ENCODE measurements at places on chromosomes 7 and 10.
A peak's percentile ranks its signal among the peaks of the same experiment; 100 is the strongest.

- DNase-seq: no peak
These were observed 194.8 kb downstream of the ABCA13 start for GRCh38 chr7:48366096-48366495.

DNA sequence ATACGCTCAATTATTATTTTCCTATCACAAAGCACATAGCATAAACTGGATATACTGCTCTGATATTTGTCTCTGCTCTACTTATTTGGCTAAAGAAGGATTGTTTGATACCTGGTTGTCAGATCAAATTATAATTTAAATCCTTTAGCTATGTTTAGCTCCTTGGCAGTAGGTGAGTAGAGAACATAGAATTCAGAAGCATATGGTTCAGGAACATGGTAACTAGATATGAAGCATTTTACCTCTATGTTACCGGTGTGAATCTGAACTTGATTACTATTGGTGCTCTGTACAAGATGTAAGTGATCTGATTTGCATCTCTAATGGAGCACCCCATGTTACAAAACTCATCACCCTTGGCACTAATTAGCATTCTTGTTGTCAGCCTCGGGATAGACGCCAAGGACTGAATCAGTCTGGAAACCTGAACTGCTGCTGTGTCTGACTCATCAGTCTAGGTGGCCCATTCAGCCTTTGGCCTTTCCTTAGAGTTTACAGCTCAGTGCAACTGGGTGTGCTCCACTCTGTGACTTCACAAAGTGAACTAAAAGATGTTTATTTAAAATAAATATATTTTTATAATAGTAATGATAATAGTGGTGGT is 12.3 kb upstream of the MYPN start:
- no peak for DNase-seq

GRCh38 chr10:1374511-1375345 is 318.5 kb downstream of the WDR37 start:
- no peak for DNase-seq

- DNase-seq: no peak
These were observed 15.8 kb downstream of the MACC1 start for GRCh38 chr7:20201380-20201779.

DNA sequence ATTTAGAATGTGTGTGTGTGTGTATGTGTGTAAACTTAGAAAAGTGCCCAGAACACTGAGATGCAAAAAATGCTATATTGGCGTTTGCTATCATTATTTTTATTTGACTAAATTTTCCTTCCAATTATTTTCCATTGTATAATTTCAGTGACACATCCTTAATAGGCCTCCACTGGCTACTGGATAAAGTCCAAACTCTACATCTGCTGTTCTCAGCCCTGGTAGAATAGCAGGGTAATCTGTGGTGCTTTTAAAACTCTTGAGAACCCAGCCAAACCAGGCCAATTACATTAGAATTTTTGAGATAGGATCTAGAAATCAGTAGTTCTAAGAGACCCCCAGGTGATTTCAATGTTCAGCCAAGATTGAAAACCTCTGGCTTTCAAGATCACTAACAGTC is 66.4 kb downstream of the ZNF503 start:
- DNase-seq: peak; percentile 1

- peak; percentile 72 for DNase-seq
These were observed 412.8 kb upstream of the GALNT17 start for GRCh38 chr7:70719125-70719524.

- peak; percentile 53 for DNase-seq
These were observed 101.4 kb upstream of the FAM133B start for GRCh38 chr7:92691578-92691977.

DNA sequence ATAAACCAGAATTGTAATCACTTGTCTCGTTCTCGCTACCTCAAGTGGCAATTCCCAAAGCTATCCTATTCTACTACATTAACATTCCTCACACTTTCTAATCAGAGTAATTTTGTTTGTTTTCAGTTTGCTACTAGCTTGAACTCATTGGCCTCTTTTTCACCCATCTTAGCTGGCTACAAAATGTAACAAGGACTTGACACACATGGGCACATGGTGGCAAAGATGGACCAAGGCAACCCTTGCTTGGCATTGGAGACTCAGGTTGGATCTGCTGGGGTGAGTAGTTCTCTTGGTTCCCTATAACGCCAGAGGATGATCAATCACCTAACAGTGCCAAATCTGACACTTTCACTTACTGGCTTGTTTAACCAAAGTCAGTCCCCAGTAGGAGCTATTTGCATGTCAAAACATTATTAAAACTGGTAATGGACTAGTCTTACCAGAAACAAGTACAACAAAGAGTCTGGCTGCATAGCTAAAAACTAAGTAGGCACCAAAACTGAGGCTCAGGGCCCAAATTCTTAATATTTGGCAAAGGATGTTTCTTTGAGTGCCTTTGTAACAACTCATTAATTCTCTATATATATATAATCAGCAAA is 1.9 kb downstream of the USP6NL start:
- no peak for DNase-seq

DNA sequence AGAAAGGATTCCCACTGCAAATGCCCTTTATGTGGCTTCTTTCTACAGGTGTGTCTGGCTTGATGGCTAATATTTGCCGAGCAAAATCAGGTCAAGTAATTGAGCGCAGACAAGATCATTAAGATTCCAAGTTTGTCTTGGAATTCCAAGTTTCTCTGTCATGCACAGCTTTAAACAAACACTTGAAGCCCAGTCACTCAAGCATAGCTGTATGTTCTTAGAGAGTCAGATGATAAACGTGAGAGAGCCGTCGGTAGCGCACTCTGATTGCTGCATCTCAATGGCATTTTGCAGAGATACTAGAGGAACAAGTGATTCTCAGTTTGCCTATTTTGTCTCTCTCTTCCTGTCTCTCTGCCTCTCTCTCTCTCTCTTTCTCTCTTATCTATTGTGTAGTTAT is 658 bp downstream of the DMBT1 start:
- DNase-seq: no peak

DNA sequence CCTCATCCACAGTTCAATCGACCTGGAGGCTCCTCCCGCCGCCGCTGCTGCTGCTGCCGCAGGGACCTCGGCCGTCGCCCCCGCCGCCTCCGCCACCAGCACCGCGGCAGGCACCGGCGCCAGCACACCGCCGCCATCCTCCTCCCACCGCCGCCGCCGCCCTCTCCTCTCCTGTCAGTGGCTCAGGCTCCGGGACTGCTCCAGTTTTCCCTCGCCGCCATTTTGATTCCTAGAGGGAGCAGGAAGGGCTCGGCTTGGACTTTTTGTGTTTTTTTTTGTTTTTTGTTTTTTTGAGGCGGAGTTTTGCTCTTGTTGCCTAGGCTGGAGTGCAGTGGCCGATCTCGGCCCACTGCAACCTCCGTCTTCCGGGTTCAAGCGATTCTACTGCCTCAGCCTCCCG is 3.0 kb upstream of the MCM10 start:
- no peak for DNase-seq

DNA sequence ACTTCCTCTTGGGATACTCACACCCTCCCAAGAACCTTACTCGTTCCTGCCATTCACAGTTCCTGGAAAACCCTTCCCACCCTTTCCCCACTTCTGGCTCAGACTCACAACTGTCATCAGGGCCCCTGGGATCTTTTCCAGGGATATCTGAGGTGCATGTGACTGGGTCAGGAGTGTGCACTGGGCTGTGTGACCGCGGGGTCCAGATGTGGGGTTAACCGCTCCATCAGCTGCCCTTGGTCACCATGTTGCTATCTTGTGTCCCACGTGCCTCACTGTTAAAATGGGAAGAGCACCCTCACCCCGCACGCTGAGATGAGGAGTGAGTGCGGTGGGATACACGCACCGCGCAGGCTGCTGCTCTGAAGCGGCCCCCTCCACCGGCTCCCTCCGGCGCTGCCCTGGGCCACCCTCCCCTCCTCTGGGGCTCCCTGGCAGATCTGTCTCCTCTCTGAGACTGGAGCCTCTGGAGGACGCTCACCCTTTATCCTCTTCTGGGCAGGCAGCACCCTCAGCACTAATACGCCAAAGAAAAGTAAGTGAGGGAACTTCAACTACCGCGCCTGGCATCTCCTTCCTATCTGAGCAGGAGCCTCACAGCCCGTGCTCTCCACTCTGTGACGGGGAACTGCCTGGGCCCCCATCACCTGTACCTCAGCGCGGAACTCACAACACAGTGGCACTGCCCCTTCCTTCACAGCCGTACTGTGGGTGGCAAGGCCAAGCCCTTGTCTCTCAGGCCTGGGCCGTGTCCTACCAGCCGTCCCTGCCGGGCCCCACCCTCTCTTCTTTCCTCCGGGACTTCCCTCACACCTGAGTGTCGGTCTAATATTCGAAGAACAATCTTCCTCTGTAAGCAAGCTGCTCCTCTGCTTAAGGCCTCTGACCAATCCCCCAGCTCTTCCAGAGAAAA is 15.6 kb downstream of the COBL start:
- no peak for DNase-seq

- no peak for DNase-seq
These were observed 90.1 kb upstream of the DNAAF5 start for GRCh38 chr7:636396-636795.

DNA sequence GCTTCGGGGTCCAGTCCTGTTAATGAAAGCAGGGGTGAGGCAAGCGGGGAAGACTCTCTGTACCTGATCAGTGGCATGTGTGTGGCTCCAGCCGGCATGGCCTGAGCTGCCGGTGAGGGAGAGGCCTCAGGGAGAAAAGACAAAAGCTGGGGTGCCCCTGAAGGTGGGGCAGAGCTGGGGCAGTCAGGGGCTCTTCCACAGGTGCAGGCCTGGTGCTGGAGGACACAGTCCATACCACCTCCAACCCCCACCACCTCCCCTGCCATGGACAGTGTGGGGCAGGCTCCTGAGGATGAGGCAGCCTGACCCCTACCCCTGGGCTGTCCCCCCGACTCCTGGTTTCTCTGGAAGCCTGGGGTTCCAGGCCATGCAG is 129.5 kb downstream of the LHPP start:
- DNase-seq: no peak

GRCh38 chr10:8534096-8534495 is 479.6 kb downstream of the GATA3 start:
- DNase-seq: no peak

- DNase-seq: no peak
These were observed 22.5 kb downstream of the ZSCAN25 start for GRCh38 chr7:99639267-99639666.

DNA sequence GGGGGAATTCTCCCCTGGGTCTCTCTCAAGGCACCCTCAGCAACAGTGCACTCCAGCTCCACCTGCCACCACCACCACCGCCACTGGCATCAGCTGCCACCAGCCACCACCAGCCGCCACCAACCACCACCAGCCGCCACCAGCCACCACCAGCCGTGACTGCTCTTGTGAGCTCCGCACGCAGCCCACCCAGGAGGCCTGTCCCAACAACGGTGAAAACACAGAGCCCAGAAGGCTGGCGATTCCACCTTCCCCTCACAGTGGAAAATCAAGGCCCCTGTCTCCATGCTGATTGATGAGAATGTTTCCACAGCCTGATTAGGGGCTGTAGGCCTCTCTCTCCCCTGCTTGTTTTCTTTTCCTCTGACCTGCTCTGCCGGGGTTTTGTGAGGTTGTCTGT is 41.1 kb downstream of the COBL start:
- DNase-seq: no peak

DNA sequence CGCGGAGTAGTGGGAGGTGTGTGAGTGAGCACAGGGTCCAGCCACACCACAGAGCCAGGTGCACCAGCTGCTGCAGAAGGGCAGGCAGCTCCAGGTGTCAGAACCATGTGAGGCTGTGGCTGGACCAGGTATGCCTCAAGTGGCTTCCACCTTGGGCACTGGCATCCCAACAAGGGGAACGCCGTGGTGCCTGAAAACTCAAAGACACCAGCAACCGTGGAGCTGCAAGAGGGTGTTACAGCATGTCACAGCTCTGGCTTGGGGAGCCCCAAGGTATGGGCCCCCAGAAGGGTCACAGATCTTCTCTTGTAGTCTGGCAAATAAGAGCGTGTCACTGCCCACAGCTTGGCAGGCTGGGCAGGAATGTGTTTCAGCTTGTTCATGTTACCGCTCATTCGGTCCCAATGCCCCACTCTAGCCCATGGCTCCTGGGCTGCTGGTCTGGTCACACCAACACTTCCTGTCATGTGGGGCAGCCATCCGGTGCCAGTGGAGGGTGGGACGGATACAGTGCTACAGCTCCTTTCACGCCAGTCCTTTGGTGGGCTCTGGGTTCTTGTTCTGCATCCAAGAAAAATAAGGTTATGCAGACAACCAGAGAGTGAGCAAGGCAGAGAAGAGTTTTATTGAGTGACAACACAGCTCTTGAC is 29.8 kb downstream of the STRA8 start:
- no peak for DNase-seq

DNA sequence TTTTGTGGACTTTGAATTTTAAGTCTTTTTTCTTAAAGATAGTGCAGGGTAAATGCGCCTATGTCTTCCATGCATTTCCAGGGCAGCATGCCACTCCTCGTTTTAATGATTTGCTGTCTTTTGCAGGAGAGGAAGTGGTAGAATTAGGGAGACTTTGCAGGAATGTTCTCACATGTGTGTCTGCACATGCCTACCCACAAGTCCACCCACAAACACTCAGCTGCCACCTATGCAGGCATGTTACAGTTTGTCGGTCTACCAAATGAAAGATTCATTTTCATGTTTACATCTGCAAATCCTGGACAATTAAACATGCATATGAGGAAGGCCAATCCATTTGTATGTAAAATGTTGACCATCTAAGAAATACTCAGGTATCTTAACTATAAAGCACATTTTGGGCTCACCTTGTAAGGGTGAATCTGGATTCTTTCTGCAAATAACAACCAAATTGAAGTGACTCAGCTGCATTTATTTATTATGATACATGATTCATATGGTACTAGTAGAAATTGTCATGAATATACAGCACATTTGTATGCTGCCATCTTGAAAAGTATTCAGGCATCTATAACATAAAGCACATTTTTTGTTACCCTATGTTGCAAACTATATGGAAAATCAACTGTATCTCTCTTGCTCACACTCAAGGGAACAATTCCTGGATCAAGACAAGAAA is 4.7 kb upstream of the TEX36 start:
- DNase-seq: no peak

DNA sequence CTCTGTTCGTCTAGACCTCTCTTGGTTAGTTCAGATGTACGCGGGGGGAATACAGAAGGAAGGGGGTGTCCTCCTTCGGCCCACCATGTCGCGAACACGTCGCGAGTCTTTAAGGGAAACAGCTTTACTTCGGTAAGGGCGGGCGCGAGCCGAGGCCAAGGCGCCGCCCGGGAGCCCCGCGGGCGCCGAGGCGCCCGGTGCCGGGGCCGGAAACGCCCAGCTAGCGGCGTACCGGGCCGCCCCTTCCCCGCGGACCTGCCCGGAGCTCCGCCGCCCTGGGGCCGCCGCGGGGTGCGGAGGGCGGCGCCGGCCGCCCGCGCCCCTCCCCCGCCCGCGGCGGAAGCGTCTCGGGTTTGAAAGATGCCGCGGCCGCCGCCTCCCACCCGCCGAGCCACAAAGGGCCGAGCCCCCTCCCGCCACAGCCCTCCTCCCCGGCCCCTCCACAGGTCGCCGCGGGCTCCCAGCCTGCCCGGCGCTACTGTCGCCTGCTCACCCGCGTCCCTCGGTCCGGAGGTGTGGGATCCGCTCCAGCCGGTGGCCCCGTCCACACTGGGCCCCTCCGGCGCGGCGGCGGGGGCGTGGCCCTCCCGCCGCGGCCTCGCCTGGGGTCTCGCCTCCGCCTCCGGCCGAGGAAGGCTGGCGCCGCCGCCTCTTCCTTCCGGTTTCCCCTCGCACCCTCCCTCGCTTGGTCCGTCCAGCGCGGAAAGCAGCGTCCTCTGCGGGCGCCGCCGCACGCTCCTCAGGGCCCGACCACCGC is at the start of gene KBTBD2:
Gene KBTBD2, minus strand, starts transcription at position 718 of the 757 bp plus-strand sequence. CDS start 12,156 bp downstream, outside the sequence.
- peak; percentile 94 for DNase-seq

Measured in NCI-H1092 treated with DMSO at 0.1 percent for 48 hours (cell line).